ENCODE measurements at places on chromosomes 2 and 18. TPM values are rescaled to one million over a fixed set of nuclear protein-coding genes. Genes with fewer than 3 reads are reported as not detected.

Gene MOCOS
- total RNA-seq: 3.2 TPM

Gene ATP6V1C2
- 0.23 TPM for total RNA-seq

Gene POTEF
- not detected for total RNA-seq

Gene CD8A
- total RNA-seq: not detected

Gene FBLN7
- total RNA-seq: 3.7 TPM

Gene MAL
- not detected for total RNA-seq

Gene TMEM198
- total RNA-seq: 1.9 TPM

Gene PRKAG3
- total RNA-seq: not detected

Gene SH3BP4
- total RNA-seq: 32.6 TPM

Gene TUBB8B
- not detected for total RNA-seq
